ENCODE measurements at places on chromosomes 1 and 21.

GRCh38 chr1:98157524-98158313, 236.9 kb upstream of the DPYD start:
- no peaks in the 10 kb centered on the region for H3K36me3 ChIP-seq
- H3K27ac ChIP-seq = no peak overlapping the region
- H3K27me3 ChIP-seq = no peaks in the 10 kb centered on the region
- no peak overlapping the region for H3K4me3 ChIP-seq
- no peak for DNase-seq

GRCh38 chr1:20324704-20325406, 34.2 kb downstream of the VWA5B1 start:
- peaks cover 34% of the 10 kb centered on the region for H3K4me1 ChIP-seq
- H3K4me3 ChIP-seq = no peak overlapping the region
- H3K27me3 ChIP-seq = no peaks in the 10 kb centered on the region
- no peak for DNase-seq
- H3K27ac ChIP-seq = no peak overlapping the region

DNA sequence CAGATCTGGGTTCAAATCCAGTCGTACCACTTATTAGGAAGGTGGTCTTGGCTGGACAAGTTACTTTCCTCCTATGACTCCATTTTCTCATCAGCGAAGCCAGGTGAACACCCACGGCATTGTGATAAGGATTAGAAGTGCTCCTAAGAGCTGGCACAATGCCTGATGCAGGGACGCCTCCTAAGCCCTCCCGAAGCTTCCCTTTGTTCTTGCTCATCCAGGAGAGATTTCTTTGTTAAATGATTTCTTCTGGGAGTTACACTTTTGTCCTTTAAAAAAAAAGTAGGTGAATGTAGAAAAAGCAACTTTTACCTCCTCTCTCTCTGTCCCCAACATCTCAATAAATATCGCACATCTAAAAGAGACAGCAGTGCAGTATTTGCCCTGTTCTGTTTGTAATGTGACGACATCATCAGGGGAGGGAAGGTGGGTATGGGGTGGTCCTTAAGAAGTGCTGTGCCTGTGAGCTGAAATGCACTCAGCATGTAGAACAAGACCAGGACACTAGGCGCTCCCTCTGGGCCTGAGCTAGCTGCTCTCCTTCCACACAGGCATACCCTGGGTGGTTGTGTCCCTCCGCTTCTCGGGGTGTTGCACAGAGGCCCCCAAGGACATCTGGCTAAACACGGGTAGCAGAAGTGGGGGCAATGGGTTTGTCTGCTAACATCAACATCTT, 43.9 kb downstream of the SUSD4 start:
- no peak overlapping the region for H3K27ac ChIP-seq
- H3K4me1 ChIP-seq = peaks cover 20% of the 10 kb centered on the region
- H3K4me3 ChIP-seq = no peak overlapping the region
- DNase-seq = no peak

DNA sequence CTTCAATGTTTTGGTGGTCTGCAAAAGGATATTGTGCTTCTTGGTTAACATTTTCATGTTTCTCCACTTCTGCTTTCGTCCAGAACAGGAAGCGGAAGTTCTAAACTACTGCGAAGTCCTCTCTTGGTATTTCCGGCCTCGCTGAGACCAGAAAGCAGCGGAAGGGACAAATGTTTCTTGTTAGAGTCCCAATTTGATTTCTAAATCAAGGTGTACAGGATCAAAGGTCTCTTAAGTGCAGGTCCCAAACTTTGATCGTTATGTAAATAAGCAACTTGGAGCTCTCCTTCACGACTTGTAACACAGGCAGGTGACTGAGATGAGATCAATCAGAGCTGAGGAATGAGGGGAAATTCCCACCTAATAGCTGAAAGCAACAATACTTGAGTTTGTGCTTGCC, 40.1 kb upstream of the HMCN1 start:
- H3K27ac ChIP-seq = peak overlapping the region; percentile 40
- DNase-seq = peak; percentile 17
- H3K4me1 ChIP-seq = peaks cover 20% of the 10 kb centered on the region
- no peaks in the 10 kb centered on the region for H3K27me3 ChIP-seq
- H3K36me3 ChIP-seq = no peaks in the 10 kb centered on the region

DNA sequence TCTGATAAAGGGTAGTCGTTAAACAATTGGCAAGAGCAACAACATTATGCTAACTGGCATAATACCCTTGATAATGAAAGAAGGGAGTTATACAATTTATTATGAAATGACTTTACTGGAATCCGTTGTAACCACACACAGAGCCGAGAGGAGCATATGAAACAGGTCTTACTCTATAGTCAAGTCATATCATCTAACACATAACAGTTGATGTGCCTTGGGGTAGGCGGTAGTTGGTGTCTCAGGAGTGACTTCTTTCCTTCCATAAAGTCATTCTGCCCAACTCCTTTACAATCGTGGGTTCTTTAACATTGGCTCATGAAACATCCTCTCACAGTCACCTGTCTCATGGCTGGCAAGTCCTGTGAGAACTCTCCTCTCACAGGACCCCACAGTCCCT, 225.2 kb downstream of the LTN1 start:
- no peaks in the 10 kb centered on the region for H3K36me3 ChIP-seq
- H3K27me3 ChIP-seq = no peaks in the 10 kb centered on the region
- no peaks in the 10 kb centered on the region for H3K4me1 ChIP-seq
- DNase-seq = no peak

GRCh38 chr21:45073301-45074047, 906 bp upstream of the ADARB1 start:
- no peak overlapping the region for H3K27ac ChIP-seq
- H3K36me3 ChIP-seq = no peaks in the 10 kb centered on the region
- no peaks in the 10 kb centered on the region for H3K27me3 ChIP-seq
- DNase-seq = no peak
- H3K4me3 ChIP-seq = no peak overlapping the region

- no peak overlapping the region for H3K4me3 ChIP-seq
- peak; percentile 56 for DNase-seq
- no peak overlapping the region for H3K27ac ChIP-seq
- H3K4me1 ChIP-seq = peaks cover 13% of the 10 kb centered on the region
Measured at GRCh38 chr1:153404768-153405167, 11.6 kb upstream of the S100A7A start.

DNA sequence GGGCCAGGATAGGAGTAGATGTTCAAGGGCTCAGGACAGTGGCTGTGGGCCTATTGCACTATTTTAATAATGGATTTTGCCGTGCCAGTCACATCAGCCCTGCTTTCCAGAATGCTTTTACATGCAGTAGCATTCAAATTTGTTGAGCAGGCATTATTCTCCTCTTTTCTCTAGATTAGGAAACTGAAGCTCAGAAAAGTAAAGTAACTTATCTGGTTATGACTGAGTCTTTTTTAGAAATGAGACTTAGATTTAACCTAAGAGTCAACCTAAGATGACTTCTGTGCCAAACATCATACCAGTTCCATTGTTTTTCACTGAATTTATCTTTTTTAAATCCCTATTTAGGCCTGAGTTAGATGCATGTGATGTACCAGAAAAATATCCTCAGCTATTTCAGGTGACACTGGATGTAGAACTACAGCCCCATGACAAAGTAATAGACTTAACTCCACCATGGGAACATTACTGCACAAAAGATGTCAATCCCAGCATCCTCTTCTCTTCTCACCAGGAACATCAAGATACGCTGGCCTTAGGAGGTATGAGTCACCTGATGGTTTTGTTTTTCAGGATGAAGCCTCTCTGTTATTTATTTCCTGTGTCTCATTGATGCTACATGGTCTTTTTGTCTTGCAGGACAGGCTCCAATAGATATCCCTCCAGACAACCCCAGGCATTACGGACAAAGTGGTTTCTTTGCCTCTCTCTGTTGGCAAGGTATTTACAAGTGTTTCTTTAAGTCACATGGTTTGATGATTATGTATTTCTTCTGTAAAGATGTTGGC, 31.4 kb upstream of the LEPR start:
- no peaks in the 10 kb centered on the region for H3K27me3 ChIP-seq
- no peak overlapping the region for H3K4me3 ChIP-seq
- DNase-seq = no peak
- H3K27ac ChIP-seq = no peak overlapping the region
- H3K36me3 ChIP-seq = no peaks in the 10 kb centered on the region

DNA sequence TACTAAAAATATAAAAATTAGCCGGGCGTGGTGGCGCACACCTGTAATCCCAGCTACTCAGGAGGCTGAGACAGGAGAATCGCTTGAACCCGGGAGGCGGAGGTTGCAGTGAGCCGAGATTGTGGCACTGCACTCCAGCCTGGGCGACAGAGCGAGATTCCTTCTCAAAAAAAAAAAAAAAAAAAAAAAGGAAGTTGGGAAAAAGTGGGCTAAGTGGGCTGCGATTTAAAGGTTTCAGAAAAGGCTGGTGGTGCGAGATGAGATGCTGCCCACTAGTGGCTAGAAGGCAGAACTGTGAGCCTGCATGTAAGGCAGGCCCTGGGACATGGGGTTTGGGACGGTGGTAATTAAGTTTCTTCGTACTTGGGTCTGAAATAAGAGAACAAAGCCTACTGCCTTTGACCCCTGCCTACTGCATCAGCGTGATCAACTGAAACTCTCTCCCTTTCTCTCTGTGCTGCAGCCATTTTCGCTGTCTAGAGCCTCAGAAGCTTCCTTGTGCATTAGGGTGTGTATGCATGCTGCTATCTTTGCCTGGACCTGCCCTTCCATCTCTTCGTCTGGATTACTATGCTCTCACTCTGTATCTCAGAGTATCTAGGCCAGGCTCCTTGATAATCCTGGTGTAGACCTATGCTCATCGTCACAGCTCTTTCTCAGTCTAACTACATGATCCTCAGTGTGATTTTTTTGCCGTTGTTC, 12.4 kb downstream of the FMOD start:
- DNase-seq = peak; percentile 63
- H3K27ac ChIP-seq = no peak overlapping the region
- H3K36me3 ChIP-seq = no peaks in the 10 kb centered on the region
- no peak overlapping the region for H3K4me3 ChIP-seq
- H3K27me3 ChIP-seq = peaks cover 8% of the 10 kb centered on the region
- H3K4me1 ChIP-seq = peaks cover 17% of the 10 kb centered on the region
